Brain microvascular endothelial cell (primary cell): ENCODE measurements at places on chromosomes 1 and 21.

- no peak for DNase-seq
These were observed 23.5 kb upstream of the DDOST start for GRCh38 chr1:20684651-20685050.

- DNase-seq = no peak
These were observed 64.1 kb downstream of the LRRC8D start for GRCh38 chr1:89884718-89885596.

- no peak for DNase-seq
These were observed 140.2 kb upstream of the HOOK1 start for GRCh38 chr1:59674595-59674994.

DNA sequence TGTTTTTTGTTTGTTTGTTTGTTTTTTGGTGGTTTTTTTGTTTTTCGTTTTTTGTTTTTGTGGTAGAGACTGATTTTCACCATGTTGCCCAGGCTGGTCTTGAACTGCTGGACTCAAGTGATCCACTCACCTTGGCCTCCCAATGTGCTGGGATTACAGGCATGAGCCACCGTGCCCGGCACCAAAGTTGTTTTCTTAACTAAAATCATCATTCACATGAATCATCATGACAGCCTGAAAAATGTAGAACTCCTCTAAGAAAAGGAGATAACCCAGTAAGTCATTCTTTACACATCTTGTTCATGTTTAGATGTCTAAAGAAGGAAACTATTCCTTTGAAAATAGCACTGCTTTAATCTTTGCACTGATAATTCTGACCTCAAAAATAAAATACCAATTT is 37.5 kb downstream of the DISP1 start:
- peak; percentile 84 for DNase-seq

DNA sequence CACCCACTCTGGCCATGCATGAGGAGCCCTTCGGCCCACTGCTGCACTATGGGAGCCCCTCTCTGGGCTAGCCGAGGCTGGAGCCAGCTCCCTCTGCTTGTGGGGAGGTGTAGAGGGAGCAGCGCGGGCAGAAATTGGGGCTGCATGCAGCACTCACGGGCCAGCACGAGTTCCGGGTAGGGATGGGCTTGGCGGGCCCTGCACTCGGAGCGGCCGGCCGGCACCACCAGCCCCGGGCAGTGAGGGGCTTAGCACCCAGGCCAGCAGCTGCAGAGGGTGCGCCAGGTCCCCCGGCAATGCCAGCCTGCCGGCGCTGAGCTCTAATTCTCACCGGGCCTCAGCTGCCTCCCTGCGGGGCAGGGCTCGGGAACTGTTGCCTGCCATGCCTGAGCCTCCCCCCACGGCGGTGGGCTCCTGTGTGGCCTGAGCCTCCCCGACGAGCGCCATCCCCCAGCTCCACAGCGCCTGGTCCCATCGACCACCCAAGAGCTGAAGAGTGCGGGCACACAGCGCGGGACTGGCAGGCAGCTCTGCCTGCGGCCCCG is 209.0 kb downstream of the LTN1 start:
- DNase-seq = no peak

- no peak for DNase-seq
These were observed 50.2 kb downstream of the ENAH start for GRCh38 chr1:225602590-225603206.

- DNase-seq = no peak
These were observed 4.1 kb downstream of the WNT3A start for GRCh38 chr1:228010921-228011320.

- DNase-seq = no peak
These were observed 56.3 kb downstream of the SLC9A1 start for GRCh38 chr1:27098431-27099134.

GRCh38 chr1:43059640-43060574 is 101.2 kb upstream of the SLC2A1 start:
- DNase-seq = no peak

- no peak for DNase-seq
These were observed 2.1 kb downstream of the MNDA start for GRCh38 chr1:158833264-158833663.

DNA sequence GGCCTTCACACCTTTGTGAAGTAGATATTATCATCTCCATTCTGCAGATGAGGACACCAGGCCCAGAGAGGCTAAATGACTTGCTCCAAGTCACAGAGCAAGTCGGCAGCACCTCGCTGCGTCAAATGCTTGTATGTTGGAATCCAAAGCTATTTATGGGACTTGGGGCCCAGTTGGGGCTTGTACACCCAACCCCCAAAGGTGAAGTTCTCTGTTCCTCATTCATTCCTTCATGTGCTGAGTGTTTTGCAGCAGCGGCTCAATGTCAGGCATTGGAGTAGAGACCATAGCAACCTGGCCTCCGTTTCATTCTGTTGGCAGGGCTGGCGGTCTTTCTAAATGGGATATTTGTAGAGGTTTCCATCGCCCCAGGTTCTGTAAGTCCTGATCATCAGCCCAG is 113.4 kb upstream of the SLC25A33 start:
- no peak for DNase-seq

DNA sequence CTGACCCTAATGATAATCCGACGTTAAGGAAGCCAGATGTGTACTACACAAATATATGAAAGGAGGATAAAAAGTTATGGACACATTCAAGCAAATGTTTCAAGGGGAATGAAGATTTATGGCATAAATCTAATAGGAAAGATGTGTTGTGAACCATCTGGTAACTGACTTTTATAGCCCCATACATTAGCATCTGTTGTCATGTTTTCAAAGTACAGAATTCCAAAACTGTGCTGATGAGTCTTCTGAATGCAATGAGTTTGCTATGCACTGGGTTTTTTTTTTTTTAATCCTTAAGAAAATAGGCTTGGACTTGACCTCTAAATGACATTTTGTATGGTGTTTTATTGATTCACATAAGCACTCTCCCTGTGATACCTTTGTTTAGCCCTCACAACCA is 158.5 kb upstream of the ESRRG start:
- DNase-seq = no peak

DNA sequence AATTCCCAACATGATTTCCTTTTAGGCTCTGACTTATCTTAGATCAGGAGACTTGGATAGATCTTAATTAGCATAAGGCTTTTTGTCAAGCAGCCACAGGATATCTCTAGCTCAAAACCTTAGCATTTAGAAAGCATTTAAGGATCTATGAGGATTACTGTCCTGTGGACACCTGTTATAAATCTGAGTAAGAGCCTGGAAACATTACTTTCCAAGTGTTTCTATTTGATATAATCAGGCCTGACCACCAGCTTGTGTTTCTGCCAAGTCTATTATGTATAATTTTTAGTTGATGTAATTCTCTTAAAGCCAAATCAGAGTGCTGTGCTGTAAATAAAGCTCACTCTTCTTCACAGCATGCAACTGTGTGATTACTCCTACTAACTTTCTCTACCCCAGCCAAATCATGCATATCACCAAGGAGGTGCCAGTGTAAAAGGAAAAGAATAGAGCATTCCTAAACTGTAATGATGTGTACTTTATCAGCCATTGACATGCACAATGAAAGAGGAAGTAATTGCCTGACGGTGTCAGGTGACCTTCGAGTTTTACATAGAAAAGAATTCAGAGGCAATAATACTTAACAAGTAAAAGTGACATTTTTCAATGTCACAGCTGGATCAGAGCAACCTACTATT is 309.9 kb upstream of the PRMT6 start:
- no peak for DNase-seq

DNA sequence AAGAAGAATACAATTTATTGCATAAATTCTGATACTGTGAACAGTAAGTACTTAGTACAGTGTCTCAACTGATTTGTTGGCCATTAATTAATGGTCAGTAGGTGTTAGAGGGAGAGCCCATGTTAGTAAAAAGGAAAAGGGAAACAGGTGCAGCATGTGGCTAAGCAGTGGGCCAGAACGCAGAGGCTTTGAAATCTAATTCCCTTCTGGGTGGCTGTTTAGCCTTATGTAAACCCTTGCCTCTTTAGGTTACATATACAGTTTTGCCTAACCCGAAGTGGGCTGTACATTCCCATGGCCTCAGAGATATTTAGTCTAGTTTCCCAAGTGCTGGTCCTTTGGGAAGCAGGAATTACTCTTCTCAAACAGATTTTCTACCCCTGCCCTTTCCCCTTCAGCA is 43.5 kb upstream of the BCL9 start:
- DNase-seq = no peak

DNA sequence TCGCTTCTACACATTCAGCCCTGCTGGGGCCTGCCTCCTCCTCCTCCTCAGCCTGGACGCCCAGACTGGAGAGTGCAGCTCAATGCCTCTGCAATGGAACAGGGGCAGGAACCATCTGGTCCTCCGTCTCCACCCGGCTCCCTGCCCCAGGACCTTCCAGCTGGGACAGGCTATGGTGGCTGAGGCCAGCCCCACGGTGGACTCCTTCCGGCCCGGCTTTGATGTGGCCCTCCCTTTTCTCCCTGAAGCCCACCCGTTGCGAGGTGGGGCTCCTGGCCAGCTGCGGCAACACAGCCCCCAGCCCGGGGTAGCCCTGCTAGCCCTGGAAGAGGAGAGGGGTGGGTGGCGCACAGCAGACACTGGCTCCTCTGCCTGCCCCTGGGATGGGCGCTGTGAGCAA is 1.4 kb downstream of the EXTL1 start:
- no peak for DNase-seq

GRCh38 chr1:151175863-151176262 is at the start of gene TMOD4:
Gene TMOD4, minus strand, starts transcription at chr1:151175981. Its CDS starts 1,106 bp downstream, at chr1:151174875.
- DNase-seq = peak; percentile 19

DNA sequence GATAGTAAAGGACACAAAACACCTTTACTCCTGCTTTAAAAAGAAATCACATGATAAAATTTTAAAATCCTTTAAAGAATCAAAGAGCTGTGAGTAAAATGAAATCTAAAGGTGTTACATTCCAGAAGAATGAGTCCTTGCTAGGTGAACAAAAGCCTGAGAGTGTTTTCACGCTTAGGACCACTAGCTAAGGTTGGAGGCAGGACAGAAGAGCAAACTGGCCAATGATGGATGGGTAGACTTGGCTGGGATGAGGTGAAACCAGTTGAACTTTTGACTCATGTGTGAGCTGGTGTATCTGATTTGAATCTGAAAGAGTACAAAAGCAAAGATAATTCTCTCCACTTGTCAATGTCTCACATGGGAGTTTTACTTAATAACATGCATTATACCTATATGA is 35.1 kb downstream of the CATSPERE start:
- DNase-seq = no peak

DNA sequence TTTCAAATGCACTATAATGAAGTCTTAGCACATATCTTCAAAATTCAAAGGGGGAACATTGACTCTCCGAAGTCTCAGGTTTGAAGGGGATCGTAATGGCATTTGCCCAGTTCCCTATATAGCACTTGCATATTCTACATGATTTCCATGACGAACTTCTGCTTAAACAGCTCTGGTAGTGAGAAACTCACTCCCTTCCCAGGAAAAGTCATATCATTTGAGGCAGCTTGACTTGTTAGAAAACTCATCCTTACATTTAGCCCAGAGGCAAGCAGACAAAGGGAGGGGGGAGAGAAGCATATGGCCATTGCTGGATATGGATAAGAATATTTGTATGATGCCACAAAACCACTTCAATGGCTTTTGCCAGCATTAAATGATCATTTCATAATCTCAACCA is 27.0 kb upstream of the TTLL7 start:
- no peak for DNase-seq

GRCh38 chr1:220222939-220223338 is 49.3 kb downstream of the RAB3GAP2 start:
- no peak for DNase-seq

GRCh38 chr21:28714777-28715464 is 277.8 kb downstream of the LTN1 start:
- peak; percentile 47 for DNase-seq

DNA sequence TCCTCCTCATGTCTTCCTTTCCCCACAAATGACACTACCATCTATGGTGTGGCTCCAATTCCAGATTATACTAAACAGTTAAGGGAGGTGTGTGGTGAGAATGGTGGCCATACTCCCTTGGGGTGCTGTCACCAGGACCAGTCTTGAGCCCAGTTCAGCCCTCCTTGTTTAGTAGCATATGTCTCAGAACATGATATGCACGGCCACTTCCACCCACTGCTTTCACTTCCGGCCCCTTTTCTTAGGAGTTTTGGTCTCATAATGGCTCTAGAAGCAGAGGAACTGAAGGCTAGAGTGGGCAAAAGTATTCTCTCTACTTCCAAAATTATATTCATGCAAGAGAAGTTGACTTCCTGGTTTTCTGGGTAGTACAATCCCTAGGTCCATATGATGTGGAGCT is 45.3 kb upstream of the CACNA1E start:
- DNase-seq = no peak

GRCh38 chr1:8816831-8817411 is 519 bp downstream of the RERE start:
- DNase-seq = no peak

DNA sequence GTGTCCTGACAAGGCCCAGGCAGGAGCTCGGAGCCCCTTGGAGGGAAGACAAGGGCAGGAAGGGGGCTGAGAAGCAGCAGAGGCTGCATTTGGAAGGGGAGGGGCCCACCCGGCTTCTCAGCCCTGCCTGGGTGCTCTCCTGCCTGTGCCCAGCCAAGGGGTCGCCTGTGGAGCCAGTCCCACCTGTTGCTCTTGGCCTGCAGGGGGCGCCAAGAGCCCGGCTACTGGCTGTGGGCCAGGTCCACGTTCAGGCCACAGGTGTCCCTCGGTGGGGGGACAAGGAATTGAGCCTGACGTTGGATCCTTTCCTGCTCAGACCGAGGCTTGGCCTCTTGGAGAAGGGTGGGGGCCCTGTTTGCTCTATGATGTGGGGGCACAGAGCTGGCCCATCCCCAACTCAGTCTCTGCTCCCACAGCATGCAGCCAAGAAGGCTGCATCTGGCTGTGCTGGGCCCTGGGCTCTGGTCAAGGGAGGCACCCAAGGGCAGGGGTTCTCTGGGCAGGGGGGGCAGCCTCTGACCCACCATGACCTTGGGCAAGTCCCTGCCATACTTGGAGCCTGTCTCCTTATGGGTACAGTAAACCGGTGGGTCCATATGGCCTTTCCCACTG is 10.9 kb downstream of the WNT4 start:
- no peak for DNase-seq

DNA sequence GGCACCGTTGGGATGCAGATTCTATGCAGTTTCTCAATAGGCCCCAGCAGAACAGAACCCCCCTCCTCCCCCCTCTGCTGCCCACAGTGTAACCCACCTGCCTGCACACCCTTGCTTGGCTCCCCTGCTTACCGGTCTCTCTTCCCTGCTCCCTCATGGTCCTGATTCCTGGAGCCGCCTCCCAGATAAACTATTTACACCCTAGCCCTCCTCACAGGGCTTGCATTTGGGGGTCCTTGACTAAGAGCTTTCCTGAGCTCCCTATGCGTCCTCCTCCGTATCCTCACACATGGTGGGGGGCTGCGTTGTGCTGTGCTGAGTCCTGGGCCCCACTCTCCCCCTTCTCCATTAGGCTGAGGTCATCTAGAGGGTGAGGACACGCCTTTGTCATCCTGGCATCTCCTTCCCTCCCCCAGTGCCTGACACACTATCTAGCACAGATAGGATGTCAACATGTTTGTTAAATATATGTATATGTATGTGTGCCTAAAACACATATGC is 121.9 kb downstream of the GRIK3 start:
- no peak for DNase-seq

DNA sequence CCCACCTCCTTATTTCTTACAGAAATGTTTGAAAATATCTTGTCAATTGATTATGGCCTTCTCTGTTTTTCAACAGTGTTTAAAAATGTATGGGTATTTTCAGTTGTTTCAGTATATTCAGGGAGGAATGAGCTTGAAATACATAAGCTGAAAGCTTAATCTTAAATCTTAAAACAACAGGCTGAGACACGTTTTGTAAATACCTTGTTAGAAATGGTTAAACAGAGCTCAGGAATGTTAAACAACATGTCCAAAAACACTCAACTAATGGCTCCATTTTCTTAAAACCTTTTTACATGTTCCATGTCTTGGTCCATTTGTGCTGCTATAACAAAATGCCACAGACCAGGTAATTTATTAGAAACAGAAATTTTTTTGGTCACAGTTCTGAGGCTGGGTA is 953.8 kb upstream of the ADGRL2 start:
- no peak for DNase-seq
